Activated naive CD8-positive, alpha-beta T cell treated with anti-CD3 and anti-CD28 coated beads, Interleukin-2, amount 10 ng/mL, durations not matched to agents 7 days and 5 days (primary cell): ENCODE measurements at places on chromosomes 13 and 19. TPM values are rescaled to one million over a fixed set of nuclear protein-coding genes. Genes with fewer than 3 reads are reported as not detected.

- no peak overlapping the region for H3K27ac ChIP-seq
- DNase-seq: no peak
- H3K36me3 ChIP-seq: no peaks in the 10 kb centered on the region
These were observed 156.7 kb downstream of the SLC7A1 start for GRCh38 chr13:29438769-29439168.

- H3K4me3 ChIP-seq: no peak overlapping the region
- H3K4me1 ChIP-seq: peaks cover 23% of the 10 kb centered on the region
- DNase-seq: no peak
- no peak overlapping the region for H3K27ac ChIP-seq
- peaks cover 41% of the 10 kb centered on the region for H3K36me3 ChIP-seq
- H3K27me3 ChIP-seq: no peaks in the 10 kb centered on the region
These were observed 3.9 kb downstream of the UPF3A start for GRCh38 chr13:114285166-114285808.

DNA sequence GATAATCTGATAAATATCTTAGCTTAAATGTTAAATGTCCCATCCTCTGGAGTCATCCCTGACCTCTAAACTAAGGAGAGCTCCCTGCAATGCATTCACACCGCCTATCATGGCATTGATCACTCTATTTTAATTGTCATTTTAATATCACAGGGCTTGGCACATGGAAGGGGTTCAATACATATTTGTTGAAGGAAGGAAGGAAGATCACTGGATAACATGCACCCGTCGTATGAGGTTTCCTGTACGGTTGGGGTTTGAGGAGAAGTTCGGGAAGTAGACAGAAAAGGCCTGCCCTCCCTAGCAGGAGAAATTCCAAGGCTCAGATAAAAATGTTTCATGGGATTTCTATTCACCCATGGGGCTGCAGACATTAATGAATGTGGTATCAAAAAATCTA, 102.0 kb downstream of the MBNL2 start:
- no peak for DNase-seq
- H3K4me3 ChIP-seq: no peak overlapping the region
- H3K27me3 ChIP-seq: no peaks in the 10 kb centered on the region
- H3K4me1 ChIP-seq: no peaks in the 10 kb centered on the region
- H3K36me3 ChIP-seq: no peaks in the 10 kb centered on the region

DNA sequence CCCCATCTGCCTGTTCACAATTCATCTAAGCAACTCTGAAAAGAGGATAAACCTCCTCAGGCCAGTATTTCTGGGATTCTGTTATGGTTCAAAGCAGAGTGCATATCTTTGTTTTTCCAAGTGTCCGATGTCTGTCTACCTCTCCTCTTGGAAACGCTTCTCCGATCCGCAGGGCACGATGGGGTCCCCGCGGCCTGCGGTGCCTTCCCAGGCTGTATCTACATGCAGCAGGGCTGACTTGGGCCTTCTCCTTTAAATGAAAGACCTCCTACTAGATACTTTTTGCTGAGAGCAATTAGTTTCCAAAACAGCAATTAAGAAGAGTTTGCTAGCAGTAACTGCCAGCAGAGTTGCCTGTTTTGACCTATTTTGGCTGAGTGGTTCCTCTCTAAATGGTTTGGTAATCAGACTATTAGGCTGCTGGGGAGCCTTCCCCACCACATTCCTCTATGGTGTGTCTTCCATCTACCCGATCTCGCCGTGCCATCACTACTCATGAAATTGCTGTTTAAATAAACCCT, 23.5 kb downstream of the COL4A2 start:
- H3K27me3 ChIP-seq: peaks cover 36% of the 10 kb centered on the region
- no peak overlapping the region for H3K4me3 ChIP-seq
- no peak overlapping the region for H3K27ac ChIP-seq
- DNase-seq: no peak
- H3K36me3 ChIP-seq: no peaks in the 10 kb centered on the region

GRCh38 chr19:3981373-3981735, 3.9 kb downstream of the EEF2 start:
- no peak overlapping the region for H3K4me3 ChIP-seq
- H3K27ac ChIP-seq: no peak overlapping the region
- H3K36me3 ChIP-seq: peaks cover 33% of the 10 kb centered on the region
- peaks cover 18% of the 10 kb centered on the region for H3K4me1 ChIP-seq
- no peaks in the 10 kb centered on the region for H3K27me3 ChIP-seq
- peak; percentile 31 for DNase-seq

DNA sequence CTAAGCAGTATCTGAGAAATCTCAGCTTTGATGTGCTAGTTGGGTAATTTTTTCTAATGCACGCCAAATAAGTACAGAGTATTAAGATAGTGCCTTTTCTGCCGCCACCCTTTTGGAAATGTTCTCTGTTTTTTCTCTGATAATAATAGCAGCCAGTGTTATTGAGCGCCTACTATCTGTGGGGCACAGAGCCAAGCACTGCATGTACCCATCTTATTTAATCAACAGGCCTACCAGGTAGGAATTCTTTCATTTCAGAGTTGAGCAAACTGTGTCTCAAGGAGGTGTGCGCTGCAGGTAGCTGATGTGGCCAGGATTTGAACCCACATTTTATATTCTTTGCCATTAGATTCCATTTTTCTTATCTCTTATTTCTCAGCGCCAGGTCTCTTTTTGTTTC, 1.4 kb downstream of the EPN1 start:
- H3K36me3 ChIP-seq: peaks cover 10% of the 10 kb centered on the region
- H3K27me3 ChIP-seq: no peaks in the 10 kb centered on the region
- peaks cover 31% of the 10 kb centered on the region for H3K4me1 ChIP-seq
- H3K4me3 ChIP-seq: peak overlapping the region; percentile 99

DNA sequence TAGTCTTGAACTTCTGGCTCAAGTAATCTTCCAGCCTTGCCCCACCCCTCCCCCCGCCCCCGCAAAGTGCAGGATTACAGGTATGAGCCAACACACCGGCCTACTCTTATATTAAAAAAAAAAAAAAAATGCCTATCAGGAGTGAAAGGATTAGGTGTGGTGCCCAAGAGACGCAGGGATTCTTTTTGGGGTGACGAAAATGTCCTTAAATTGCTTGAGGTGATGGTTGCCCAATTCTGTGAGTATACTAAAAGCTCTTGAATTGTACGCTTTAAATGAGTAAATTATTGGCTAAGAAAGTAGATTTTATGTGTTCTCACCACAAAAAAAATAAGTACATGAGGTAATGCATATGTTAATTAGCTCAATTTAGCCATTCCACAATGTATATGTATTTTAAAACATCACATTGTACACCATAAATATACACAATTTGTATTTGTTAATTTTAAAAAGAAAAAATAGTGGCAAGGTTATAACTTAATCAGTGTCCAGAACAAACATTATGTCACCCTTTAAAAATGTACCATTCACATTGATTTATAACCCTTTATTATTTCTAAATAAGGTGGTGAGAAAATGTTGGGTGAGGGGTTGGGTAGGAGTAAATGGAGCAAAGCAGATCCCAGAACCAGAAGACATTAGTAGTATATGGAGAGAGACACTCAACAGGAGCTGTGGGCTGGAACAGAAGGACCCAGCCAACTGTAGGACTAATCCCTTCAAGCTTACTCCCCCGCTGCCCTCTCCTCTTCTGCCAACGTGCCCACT, 3.9 kb downstream of the IGSF23 start:
- H3K4me3 ChIP-seq: no peak overlapping the region
- H3K27ac ChIP-seq: no peak overlapping the region
- no peaks in the 10 kb centered on the region for H3K4me1 ChIP-seq
- no peaks in the 10 kb centered on the region for H3K27me3 ChIP-seq
- no peaks in the 10 kb centered on the region for H3K36me3 ChIP-seq

DNA sequence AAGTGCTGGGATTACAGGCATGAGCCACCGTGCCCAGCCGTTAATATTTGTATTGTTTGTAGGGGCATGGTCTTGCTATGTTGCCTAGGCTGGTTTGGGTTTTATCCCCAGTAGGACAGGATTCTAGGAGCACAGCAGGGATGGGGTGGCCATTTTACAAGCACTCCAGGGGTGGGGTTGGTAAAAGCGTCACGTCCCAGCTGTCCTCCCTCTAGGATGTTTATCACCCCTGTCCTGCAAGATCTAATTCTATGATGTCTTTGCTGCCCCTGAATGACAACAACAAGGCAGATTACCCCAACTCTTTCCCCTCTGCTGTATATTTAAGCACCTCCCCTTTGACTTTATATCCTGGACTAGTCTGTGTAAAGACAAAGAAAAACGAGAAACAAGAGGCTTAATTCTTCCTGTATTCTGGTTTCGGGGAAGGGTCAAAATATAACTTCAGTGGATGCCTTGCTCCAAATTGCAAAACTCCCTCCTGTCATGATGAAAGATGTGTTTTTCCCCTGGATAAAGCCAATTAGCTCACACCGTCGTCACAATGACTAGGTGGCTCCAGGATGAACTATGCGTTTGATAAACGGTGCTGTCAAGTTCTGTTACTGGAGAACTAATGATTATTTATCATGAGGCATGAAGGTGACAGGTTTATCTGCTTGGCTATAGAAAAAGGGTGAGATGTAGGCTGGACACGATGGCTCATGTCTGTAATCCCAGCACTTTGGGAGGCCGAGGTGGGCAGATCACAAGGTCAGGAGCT, 27.8 kb upstream of the OR1M1 start:
- H3K27ac ChIP-seq: no peak overlapping the region
- no peaks in the 10 kb centered on the region for H3K27me3 ChIP-seq
- no peak for DNase-seq
- no peak overlapping the region for H3K4me3 ChIP-seq

- H3K4me3 ChIP-seq: no peak overlapping the region
- no peak overlapping the region for H3K27ac ChIP-seq
- H3K36me3 ChIP-seq: peaks cover 4% of the 10 kb centered on the region
- DNase-seq: no peak
- peaks cover 2% of the 10 kb centered on the region for H3K4me1 ChIP-seq
These were observed 42.8 kb downstream of the PIN1 start for GRCh38 chr19:9877780-9878510.

LCP1 gene
- 965 TPM for total RNA-seq

TMEM145 gene
- total RNA-seq: 0.94 TPM

ZNF490 gene
- 17.4 TPM for total RNA-seq

UFM1 gene
- total RNA-seq: 44.1 TPM
